ENCODE measurements at places on chromosomes 7 and 10.
A peak's percentile ranks its signal among the peaks of the same experiment; 100 is the strongest.

DNA sequence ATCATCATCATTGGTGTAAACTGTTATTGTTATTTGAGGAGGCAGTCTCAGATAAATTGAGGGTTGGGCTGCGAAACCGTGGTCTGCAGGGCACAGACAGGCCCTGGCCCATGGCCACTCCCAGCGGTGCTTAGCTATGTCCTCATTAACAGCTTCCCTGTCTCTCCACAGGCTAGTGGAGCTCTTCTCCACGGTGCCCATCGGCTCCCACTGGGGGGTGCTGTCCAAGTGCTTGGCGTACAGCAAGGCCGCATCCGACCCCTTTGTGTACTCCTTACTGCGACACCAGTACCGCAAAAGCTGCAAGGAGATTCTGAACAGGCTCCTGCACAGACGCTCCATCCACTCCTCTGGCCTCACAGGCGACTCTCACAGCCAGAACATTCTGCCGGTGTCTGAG lies 21.6 kb downstream of the GPR26 start:
- no peak for DNase-seq

DNA sequence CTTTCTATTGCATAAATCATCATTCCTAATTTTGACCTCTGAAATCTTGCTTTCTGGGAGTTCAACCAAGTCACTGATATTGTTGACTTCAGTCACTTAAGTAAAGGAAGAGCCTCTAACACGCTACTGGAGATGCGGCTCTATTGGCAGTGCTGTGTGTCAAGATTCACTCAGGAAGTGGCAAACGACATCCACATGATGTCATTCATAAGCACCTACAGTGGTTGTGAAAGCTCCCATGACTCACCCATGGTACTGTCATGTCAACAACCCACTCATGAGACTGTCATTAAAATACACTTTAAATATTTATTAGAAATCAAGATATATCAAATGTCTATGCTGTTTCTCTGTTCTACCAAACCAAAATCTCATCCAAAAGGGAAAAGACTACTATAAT lies 52.5 kb upstream of the LHFPL3 start:
- no peak for DNase-seq

DNA sequence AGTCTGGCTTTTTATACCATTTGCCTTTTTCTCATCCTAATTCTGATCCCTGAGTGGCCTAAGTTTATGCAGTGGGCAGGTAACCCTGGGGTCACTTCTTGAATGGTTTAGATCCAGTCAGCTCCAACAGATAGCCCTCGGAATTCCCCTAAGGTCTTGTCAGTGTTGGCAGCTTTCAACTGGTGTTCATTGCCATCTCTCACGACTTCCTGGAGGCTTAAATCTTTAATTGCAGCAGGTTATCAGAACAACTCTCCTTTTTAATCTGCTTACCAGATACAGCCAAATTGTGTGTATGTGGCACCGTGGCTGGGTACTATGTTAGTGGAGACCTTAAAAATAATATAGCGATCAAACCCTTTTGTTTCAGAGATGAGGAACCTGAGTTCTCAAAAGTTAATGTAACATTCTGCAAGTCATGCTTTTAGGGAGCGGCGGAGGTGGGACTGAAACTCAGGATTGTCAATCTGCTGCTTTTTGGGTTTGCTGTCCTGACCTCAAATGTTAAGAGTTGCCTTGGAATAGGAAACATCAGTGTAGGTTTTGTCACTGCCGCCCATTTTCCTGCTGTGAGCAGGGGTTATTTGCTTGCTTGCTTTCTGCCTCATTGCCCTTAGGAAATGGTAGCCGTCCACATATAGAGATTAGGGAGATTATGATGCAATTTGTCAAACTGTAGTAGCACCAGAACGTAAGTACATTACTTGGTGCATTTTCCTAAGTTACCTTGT lies 818 bp downstream of the DLD start:
- peak; percentile 34 for DNase-seq

GRCh38 chr7:23472046-23472445 lies 1.8 kb upstream of the IGF2BP3 start:
- no peak for DNase-seq

DNA sequence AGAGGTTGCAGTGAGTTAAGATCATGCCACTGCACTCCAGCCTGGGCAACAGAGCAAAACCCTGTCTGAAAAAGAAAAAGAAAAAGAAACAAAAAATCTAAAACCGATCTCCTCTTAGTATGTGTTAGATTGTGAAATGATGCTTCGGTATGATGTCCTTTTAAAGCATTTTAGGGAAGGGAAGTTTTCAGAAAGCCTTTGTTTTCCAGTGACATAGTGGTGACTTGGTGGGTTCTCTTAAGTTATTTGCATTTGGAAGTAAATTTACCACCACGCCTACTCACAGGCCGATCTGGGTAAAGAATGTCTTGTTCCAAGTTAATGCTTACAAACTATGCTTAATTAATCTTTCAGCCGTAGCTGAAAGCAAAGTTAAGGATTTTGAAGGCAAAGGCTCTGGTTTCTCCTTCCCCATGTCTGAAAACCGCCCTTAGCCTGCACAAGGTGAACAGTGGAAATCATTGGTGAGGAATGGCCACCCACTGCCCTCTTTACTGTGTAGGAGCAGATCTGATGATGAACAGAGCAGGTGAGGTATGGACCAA lies 10.7 kb downstream of the MTURN start:
- no peak for DNase-seq

- peak; percentile 79 for DNase-seq
Observed at GRCh38 chr7:5282543-5283316, at the start of gene SLC29A4. SLC29A4 (plus strand) TSS chr7:5282943; CDS start chr7:5287817, 4,874 bp downstream.

GRCh38 chr10:111199587-111199986 lies 122.8 kb downstream of the ADRA2A start:
- no peak for DNase-seq

DNA sequence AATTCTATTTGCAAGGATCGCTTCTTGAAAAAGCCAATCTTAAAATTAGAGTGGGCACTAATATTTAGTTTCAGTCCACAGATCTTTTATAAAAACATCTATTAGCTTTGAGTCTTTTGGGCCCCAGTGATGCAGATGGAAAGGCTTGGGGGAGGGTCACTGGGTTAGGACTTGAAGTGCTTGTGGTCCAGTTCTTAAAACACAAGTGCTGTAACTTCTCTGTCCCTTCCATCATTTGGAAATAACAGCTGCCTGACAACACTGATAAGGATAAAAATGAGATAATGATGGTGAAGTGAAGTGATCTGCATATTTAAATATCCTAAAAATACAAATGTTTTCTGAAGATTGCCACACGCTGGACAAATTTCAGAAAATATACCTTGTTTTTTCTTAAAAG lies 37.1 kb upstream of the ZRANB1 start:
- no peak for DNase-seq

DNA sequence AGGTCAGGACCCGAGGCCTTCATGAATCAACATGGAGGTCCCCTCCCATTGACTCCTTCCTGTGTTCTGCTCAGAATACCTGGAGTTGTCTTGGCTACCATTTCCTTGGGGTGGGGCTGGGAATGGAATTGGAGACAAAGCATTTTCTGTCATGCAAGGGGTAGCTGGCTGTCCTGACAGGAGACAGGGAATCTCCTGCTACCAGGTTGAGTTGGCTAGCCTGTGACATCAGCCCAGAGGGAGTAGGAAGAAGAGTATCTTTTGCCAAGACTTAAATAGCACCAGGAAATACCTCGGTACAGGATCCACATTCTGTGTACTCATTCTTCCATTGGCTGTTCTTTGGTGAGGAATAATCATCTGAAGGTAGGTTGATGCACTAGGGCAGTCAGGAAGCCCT lies 4.9 kb downstream of the ZDHHC16 start:
- no peak for DNase-seq

DNA sequence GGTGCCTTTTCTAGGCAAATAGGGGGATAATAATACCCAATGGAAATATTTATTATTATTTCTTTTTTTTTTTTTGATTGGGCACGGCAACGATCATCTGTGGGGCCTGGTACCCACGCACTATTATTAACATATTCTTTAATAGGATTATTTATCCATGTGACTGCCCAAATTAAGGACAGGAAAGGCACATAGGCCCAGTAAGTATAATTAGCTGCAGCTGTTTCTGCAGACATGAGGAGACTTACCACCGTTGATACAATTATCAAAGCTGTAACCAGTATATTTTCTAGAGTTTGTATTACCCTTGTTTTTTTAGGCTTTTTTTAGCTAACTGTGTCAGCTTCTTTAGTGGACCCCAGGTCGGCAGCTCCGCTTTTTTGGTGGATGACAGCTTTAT lies 25.2 kb upstream of the GUSB start:
- no peak for DNase-seq

- DNase-seq, result no peak
Observed at GRCh38 chr10:109178591-109178990, 744.7 kb downstream of the XPNPEP1 start.

DNA sequence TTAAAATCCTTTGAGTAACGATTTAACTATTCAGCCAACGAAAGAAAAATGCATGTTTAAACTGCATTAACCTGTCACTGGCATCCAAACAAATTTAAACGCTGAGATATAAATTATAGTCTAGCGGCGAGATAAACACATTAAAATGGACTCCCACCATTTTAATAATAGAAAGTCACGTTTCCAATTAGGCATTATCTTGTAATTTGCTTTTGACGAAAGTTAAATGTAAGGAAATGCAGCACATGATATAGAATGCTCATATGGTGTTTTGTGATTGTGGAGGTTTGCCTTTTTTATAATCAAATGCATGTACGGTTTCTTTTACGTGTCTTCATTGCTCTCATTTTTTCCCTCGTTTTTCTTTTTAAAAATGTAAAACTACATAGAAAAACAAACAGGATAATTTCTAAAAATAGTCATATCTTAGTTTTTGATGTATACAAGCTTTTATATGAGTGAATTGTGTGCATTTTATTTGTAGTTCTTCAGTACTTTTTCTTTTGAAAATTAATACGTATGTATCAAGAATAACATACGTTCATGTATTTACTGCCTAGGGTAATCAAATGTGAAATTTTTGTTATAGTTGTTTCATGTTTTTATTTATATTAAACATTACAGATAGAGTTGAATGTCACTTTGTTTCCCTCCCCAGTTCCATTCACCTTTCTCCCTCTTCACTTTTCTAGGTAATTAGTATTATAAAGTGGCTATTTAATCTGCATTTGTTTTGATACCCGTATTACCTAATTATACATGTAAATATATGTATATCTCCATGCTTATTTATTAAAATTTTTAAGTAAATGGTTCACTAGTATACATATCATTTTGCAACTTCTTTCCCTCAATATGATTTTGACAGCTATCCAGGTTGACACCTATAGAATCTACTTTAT lies 1.1 kb upstream of the KLF14 start:
- DNase-seq, result no peak

DNA sequence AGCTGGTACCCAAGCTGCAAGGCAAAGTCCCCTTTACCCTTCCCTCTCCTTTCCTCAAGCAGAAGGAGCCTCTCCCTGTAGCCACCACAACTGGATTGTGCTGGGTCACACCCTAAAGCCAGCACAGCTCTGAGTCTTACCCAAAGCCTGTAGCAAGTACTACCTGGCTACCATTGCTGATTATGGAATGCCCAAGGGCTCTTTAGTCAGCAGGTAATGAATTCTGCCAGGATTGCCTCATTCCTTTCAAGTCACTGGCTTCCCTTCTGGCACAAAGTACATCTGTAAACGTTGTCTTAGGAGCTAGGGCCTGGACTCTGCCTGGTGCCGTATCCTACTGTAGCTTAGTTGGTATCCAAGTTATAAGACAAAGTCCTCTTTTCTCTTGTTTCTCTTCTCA lies 52.0 kb downstream of the FAS start:
- DNase-seq, result no peak

DNA sequence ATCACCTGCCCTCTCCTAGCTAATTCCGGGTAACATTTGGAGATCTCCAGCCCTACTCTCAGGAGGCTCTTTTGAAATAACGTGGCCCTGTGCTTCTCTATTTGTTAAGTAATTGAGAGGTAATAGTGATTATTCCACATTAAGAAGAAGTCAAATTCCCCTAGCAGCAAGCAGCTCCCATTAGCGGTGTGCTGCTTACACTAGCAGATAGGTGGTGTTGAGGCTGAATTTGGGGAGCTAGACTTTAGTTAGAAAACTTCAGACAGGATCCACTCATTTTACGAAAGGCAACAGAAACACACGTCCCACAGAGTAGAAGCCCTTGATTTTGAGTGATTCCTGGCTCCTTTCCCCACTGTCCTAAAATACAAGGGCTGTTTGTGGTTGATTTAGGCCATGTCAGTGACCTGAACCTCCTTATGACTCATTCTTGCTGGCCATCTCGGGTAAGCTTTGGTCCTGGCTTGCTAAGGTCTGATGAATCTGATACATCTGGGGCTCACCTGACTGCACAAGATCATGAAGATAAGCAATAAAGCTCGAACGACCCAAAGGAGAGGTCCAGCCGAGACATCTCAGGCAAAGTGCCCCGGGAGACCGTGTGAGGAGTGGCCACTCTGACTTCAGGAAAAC lies 77.2 kb downstream of the FAM204A start:
- DNase-seq, result no peak

- no peak for DNase-seq
Observed at GRCh38 chr7:151672716-151673115, 153.0 kb upstream of the RHEB start.

GRCh38 chr7:7109934-7110333 lies 72.4 kb upstream of the C1GALT1 start:
- DNase-seq, result no peak

DNA sequence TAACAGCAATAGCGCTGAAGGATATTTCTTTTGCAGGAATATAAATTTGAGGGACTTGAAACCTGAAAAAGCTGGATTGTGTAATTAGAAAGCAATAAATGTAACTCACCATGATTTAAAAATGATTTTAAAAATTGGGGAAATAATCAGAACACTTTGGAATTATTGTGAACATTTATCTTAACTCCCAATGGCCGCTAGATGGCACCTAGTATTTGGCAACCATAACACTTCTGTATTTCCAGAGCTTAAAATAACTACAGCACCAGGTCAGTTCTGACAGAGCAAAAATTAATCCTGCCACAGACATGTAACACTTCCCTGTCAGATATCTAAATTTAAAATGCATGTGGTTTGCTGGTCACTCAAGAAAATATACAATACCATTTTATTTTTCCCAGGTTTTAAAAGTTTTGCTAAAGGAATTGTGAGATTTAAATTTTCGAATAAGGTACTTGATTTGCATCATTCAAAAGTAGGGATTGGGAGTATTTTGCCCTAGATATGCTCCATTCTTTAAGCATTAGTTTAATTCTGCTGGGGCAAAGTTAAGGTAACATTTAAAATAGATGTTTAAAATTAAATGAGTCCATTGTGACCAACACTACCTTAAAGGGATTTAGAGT lies 144.5 kb downstream of the PPP1R3A start:
- DNase-seq, result peak; percentile 45

DNA sequence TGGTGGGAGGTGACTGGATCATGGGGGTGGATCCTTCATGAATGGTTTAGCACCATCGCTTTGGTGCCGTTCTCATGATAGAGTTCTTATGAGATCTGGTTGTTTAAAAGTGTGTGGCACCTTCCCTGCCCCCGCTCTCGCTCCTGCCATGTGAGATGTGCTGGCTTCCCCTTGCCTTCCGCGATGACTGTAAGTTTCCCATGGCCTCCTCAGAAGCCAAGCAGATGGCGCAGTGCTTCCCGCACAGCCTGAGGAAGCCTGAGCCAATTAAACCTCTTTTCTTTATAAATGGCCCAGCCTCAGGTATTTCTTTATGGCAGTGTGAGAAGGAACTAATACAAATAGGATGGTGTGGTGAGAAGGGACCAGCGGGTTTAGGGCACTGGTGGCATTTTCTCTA lies 243.3 kb upstream of the CELF2 start:
- DNase-seq, result no peak
